ENCODE measurements at places on chromosomes 6 and 20.

DNA sequence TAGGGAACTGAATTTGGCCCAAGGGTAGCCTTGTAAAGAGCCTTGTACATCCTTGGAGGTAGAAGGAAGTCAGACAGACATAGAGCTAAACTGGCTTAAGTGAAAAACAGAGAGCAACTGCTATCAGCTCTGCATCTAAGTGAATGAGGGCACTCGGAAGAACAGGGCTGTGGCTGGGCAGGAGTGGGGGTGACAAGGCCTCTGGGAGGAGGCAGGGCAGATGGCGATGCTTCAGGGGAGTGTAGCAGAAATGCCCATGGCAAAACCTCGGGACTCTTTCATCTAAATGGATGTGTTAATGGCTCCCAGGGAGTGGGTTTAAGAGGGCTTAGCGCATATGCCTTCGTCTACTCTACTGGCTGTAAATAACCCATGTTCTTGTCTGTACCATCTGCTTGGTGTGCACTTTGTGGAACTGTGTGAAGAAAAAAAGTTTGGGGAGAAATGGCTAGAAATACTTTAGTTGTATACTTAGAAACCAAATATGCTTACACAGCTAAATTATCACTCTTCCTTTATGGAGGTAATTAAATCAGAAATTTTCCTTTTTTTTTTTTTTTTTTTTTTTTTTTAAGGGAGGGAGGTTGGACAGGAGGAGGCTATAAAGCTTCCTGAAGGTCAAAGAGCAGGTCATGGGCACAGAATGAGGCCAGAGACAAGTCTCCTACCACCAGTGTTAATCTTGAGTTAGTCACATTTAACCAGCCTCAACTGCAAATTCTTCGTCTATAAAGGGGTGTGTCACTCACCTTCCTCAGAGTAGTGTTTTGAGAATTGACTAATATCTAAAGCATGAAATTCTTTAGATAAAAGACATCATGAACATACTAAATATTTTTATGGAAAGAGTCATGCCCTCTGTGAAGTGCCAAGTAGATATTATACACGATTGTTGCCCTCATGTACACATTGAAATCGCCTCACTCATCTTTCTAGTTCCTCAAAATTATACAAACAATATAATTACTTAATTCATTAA, 60.9 kb downstream of the FYN start:
- DNase-seq = no peak

DNA sequence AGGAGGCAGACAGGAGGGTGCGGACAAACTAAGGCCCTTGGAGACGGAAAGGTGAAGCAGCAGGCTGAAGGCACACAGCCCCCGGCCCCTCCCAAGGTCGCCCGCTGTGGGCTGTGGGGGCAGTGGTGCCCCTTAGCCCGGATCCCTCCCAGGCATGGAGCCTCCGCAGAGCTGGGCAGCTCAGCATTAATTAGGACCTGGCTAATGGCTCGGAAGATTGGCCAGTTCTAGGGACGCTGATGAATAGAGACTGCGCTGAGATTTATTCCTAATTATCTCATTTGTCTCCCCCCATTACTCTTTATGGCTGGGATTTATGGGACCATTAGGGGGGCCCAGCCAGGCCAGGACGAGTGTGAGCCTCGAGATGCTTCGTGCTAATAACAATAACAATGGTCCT, 20.4 kb downstream of the MDFI start:
- no peak for DNase-seq

DNA sequence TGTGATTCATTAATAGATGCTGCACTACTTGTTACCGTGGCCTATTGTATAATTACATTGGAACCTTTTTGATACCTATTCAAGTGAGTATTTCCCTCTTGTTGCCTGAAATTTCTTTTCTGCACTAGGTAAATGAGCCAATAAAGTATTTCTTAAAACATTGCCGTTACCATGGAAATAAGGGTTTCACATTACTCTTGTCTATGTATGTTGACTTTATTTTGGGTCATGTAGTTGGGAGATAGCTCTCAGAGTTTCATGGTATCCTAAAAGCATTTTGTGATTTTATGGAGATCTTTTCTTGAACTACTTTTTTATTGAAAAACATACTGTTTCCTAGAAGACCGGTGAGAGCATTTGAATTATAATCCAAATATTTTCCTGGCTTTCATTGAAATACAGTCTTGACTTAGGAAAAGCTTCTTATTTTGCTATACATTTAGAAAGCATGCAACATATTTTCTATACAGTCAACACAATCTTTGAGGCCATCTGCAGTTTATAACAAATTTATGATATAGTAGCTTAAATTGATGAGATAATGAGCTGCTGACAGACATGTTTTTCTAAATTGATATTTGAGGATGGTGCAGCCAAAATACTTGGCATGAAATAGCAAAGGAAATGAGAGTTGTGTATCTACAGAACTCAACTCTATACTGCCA, 650.4 kb downstream of the RFPL4B start:
- DNase-seq = no peak

DNA sequence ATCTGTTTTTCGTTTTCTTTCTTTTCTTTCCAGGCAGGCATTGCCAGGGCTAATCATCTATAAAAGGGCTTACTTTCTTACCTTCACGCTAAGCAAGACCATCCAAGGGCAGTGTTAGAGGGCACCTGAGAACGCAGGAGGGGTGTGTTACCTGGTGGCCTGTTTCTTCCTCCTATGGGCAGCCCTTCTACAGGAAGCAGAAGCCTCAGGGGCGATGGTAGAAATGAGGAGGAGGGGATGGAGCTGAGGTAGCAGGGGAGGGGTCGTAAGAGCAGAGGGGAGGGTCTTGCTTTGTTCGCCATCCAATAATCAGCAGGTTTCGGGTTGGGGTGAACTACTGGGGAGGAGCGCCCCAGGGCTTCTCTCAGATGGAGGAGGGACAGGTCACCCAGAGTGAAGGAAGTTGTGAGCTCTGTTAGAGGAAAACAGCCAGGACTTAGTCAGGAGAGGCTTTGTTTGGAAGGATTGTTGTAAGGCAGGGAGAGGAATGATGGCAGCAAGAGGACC, 1.5 kb upstream of the CCR6 start:
- DNase-seq = no peak

GRCh38 chr20:36346256-36346655, 40.1 kb downstream of the DLGAP4 start:
- no peak for DNase-seq

Measured in GM19239 (cell line).